ENCODE measurements at places on chromosomes 6 and 20.
A peak's percentile ranks its signal among the peaks of the same experiment; 100 is the strongest.

- DNase-seq = no peak
Measured at GRCh38 chr20:54219751-54220426, 12.0 kb downstream of the PFDN4 start.

- DNase-seq = no peak
Measured at GRCh38 chr6:132107896-132108295, 156.7 kb upstream of the CCN2 start.

- DNase-seq = no peak
Measured at GRCh38 chr20:43667341-43668132, 623 bp downstream of the MYBL2 start.

DNA sequence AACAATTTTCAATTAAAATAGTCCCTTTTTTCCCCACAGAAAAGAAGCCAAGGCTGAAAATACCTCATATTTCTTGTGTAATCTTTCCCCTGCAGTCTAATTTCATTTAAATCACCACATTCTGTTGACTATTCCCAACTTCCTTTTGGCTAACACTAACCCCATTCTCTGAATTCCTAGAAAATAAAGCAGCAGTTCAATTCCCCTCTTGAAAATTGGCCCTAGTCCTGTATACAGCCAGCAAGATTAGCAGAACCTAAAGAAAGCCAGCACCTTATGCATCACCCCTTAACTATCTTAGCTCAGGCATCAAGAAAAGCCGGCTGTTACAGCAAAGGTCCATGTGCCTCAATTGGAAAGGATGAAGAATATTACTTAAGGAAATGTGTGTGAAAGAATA, 69.7 kb downstream of the MDN1 start:
- no peak for DNase-seq

GRCh38 chr6:36962874-36963273, 8.3 kb downstream of the PI16 start:
- peak; percentile 85 for DNase-seq

- no peak for DNase-seq
Measured at GRCh38 chr6:47129129-47129528, 87.0 kb upstream of the ADGRF1 start.

All from iPS DF 6.9 (cell line).